ENCODE measurements at places on chromosomes 13 and 19. TPM values are rescaled to one million over a fixed set of nuclear protein-coding genes. Genes with fewer than 3 reads are reported as not detected.

GRCh38 chr19:19224852-19225494, 13.2 kb downstream of the NCAN start:
- H3K27me3 ChIP-seq: peaks cover 12% of the 10 kb centered on the region
- peak overlapping the region; percentile 56 for H3K4me3 ChIP-seq
- H3K27ac ChIP-seq: no peak overlapping the region
- H3K36me3 ChIP-seq: no peaks in the 10 kb centered on the region

GRCh38 chr13:100305398-100305797, 216.5 kb downstream of the PCCA start:
- no peaks in the 10 kb centered on the region for H3K4me1 ChIP-seq
- DNase-seq: no peak

ICAM3 gene
- 194 TPM for total RNA-seq

USHBP1 gene
- total RNA-seq: not detected

TRIP10 gene
- total RNA-seq: 15.2 TPM

Data from activated CD8-positive, alpha-beta T cell treated with anti-CD3 and anti-CD28 coated beads, Interleukin-2, amount 10 ng/mL, durations not matched to agents 7 days and 5 days (primary cell).